ENCODE measurements at places on chromosomes 4 and X. TPM values are rescaled to one million over a fixed set of nuclear protein-coding genes. Genes with fewer than 3 reads are reported as not detected.
A peak's percentile ranks its signal among the peaks of the same experiment; 100 is the strongest.

DNA sequence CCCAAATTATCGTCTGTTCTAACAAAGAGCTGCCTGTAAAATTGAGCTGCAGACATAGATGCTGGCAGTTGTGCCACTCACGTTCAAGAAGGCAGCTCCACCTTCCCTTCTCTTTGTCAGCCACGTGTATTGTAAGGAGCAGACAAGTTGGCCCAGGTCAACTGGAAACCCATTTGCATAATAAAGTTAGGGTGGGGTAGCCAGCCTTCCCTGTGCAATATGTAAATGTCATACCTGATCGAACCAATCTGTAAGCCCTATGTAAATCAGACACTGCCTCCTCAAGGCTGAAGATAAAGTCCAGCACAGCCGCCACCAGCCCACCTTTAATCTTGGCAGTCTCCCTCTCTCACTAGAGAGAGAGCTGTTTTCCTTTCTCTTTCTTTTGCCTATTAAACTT, 117.2 kb downstream of the TMEM144 start:
- DNase-seq, result no peak

DNASE1L1 gene
- polyA plus RNA-seq, result 28.0 TPM

- DNase-seq, result no peak
These were observed 109.1 kb downstream of the TASL start for GRCh38 chrX:30468471-30468870.

GRCh38 chr4:189656641-189657040, 284.0 kb upstream of the FRG1 start:
- no peak for DNase-seq

DNA sequence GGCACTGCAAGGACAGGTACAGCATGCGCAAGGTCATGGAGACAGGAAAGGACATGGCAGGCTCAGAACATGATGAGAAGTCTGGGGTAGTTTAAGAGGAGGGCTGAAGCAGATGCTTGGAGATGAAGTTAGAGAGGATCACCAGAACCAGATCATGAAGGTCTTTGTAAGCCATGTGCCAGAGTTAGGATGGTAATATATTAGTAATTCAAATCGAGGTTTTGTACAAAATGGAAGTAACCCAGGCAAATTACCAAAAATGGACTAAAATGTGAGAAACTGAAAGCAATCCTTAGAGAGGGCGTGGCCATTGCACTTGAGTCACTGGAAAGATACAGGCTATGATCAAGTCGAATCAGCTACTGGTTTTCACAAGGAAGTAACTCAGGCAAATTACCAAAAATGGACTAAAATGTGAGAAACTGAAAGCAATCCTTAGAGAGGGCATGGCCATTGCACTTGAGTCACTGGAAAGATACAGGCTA, 13.5 kb downstream of the RXFP1 start:
- DNase-seq, result no peak

- DNase-seq, result peak; percentile 70
These were observed at the start of gene PLXNA3 for GRCh38 chrX:154458116-154458953. Gene PLXNA3 (plus strand): TSS chrX:154458281. CDS start chrX:154460184, 1,903 bp downstream.

TRIM60 gene
- not detected for polyA plus RNA-seq

- DNase-seq, result no peak
These were observed 9.6 kb downstream of the SGMS2 start for GRCh38 chr4:107834241-107834794.

PLK4 gene
- 0.56 TPM for polyA plus RNA-seq

GRCh38 chr4:5024673-5025072, 5.4 kb upstream of the CYTL1 start:
- no peak for DNase-seq

SMC1A gene
- polyA plus RNA-seq, result 6.2 TPM

DNA sequence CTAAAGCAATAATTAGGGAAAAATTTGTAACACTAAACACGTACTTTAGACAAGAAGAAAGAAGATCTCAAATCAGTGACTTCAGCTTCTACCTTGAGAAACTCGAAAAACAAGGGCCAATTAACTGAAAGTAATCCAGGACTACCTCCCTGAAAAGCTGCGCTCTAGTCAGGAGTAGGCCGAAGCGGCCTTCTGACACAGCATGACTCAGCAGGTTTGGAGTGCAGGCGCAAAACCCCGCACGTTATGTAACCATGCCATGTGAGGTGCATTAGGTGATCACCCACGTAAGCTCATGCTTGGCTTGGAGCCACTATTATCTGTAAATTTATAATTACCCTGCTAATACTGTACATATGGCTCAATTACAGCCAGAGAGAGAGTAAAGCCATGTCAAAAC, 52.8 kb upstream of the CCDC149 start:
- no peak for DNase-seq

DNA sequence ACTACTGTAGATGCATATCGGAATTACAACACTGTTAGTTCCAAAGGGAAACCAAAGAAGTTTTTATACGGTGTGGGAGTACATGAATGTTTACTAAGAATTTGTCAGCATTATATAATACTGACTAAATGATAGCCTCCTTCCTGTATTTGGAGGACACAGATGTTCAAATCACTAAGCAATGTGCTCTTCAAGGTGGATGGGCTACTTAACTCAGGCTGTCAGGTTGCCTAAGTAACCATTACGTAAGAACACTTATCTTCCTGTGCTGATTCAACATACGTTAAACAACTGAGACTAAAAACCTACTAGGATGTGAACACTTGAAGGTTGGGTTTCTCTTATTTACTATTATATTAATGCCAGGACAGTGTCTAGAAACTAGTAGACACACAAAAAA, 81.9 kb upstream of the HPGD start:
- DNase-seq, result peak; percentile 31

MAGEE2 gene
- polyA plus RNA-seq, result 0.34 TPM

RNF4 gene
- polyA plus RNA-seq, result 24.2 TPM

RBMXL3 gene
- not detected for polyA plus RNA-seq

DNA sequence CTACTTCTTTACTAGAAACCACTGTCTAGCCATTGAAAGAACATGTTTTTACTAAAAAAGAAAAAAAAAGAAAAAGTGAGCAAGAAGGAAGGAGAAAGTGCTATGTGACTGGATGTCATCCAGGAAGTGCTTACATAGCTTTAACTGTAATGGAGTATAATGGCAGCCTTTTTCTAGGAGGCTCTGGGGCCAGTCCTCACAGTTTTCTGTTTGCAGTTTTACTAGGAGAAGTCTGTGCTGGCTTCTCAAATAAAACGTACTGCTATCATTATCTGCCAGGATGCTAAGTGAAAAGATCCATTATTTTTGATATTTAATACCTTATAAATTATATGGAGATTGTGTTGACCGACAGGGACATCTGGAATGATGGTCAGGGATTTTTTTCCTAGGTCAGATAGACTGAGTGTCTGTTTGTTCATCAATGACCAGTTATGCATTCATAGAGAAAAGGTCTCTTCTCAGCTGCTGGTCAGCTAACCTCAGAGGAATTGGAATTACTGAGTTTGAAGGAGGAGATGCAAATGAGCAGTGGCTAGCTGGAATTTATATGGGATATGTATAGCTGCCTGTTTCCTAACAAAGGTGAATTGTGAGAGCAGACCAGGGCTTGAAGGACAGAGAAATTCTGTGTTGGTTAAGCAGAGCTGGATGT, 21.7 kb downstream of the LPAR4 start:
- DNase-seq, result no peak

DNA sequence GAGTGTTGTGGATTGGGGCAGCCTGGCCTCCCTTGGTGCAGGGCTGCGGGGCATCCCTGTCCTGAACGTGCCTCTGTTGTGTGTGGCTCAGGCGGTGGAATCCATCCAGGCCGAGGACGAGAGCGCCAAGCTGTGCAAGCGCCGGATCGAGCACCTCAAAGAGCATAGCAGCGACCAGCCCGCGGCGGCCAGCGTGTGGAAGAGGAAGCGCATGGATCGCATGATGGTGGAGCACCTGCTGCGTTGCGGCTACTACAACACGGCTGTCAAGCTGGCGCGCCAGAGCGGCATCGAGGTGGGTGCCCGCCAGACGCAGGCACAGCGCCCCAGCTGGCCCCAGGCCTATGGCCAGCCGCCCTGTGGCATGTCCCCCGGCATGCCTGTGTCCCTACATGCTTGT, 25.6 kb downstream of the MAEA start:
- no peak for DNase-seq

DNA sequence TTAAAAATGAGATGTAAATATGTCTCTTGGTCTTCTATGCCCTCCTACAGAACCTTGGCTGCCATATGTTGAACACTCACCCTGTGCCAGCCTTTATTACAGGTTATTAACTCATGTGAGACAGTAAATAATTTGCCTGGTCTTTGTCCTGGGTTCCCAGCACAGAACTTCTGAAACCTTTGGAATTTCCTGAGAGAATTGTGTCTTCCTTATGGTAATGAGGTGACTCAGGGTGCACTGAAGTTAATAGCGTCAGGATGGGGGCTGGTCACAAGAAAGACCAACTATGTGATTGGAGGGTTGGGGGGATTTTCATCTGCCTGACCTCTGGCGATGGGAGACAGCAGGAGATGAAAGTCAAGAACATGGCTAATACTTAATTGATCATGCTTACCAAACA, 289.8 kb upstream of the STS start:
- no peak for DNase-seq

HNRNPD gene
- polyA plus RNA-seq, result 120 TPM

- DNase-seq, result no peak
These were observed 19.0 kb upstream of the GLUD2 start for GRCh38 chrX:121028419-121028818.

DNA sequence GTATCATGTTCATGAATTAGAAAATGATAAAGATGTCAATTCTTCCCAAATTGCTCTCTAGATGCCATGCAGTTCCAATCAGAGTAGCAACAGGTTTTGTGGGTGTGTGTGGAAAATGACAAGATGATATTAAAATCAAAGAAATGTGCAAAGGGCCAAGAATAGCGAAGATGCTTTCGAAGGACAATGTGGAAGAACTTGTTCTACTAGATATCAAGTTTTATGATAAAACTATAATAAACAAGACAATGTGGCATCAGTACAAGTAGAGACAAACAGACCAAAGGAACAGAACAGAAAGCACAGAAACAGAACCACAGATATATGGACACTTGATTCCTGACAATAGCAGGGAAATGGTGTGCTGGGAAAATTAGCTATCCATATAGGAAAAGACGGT, 9.0 kb downstream of the TAB3 start:
- DNase-seq, result no peak

NFKB1 gene
- 10.1 TPM for polyA plus RNA-seq

DNA sequence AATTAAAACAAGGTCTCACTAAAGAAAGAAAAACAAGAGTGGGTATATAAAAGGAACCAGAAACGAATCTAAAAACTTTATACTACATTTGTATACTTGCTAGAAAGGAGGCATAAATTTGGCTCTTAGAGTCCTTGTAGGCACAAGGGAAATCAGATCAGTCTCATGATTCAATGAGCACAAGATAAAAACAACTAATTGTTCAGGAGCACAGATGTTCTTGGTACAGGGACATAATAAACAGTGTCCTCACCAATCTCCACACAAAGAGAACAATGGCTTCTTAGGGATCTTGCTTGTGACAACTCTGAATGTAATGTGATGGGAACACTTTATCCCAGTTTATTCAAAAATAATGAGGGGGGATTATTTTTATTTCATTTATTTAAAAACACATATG, 28.3 kb downstream of the TMEM144 start:
- no peak for DNase-seq

DNA sequence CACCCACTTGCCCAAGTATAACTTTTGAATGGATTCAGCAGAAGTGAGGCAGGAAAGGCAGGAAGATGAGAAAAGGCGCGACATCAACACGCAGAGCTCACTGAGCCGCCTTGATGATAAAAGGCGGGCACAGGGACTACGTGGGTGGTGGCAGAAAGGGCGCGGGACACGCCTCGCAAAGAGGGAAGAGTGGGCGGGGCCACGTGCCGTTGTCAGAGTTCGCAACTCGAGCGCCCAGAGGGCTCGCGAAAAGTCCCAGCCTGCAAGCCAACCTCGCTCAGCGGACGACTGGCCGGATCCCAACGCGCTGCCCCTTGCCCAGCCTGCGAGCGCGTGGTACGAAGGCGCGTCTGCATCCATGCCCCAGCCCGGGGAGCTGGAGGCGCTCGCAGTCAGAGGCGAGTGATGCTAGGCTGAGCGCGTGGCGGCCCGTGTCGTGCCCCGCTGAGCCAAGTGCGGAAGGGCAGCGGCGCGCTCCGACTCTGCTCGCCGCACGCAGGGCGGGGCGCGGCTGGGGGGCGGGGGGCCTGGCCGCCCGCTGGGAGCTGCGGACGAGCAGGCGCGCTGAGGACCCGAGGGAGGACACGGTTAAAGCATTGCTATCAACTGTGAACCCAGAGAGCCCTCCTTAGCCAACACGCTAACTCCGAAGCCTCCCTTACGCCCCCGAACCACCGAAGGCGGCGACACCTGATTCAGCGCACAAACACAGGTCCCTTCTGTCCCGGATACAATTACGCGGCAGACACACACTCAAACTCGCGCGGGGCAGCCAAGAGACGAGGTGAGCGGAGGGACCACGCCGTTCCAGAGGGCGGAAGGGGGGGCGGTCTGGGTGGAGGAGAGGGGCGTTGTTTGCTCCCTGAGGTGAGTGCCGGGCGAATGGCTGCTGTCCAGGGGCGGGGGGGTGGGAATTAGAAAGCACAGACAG, at the start of gene UGT8:
Gene UGT8 (plus strand): TSS at position 617 of the 931 bp plus-strand sequence. CDS start 24,074 bp downstream, outside the sequence.
- peak; percentile 77 for DNase-seq

ZBTB49 gene
- 2.8 TPM for polyA plus RNA-seq

MTNR1A gene
- not detected for polyA plus RNA-seq

GRCh38 chr4:175306436-175306835, 388.3 kb downstream of the ADAM29 start:
- DNase-seq, result no peak

GRCh38 chr4:47624031-47624441, 139.0 kb downstream of the ATP10D start:
- no peak for DNase-seq

All from kidney (tissue), 22 donors.